ENCODE measurements at places on chromosomes 2 and 18. TPM values are rescaled to one million over a fixed set of nuclear protein-coding genes. Genes with fewer than 3 reads are reported as not detected.

GRCh38 chr2:62923242-62923641, 127.4 kb upstream of the OTX1 start:
- DNase-seq: no peak

DNA sequence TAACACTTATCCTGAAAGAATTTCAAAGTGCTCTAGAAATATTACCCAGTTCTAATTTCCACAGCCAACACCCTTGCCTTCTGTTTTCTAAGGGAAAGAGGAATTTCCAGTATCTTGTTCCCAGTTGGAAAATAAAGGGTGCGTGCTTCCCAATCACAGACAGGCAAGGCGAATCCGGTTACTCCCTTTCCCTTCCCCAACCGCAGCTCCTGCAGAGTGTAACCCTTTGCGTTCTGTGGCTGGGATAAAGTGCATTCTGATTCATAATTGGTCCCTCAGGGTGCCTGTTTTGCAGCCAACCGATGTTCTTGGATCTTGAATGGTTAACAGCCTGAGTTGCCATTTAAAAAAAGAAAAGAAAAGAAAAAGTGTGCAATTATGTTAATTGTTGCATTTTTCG, 40.6 kb upstream of the PGAP1 start:
- DNase-seq: no peak

DNA sequence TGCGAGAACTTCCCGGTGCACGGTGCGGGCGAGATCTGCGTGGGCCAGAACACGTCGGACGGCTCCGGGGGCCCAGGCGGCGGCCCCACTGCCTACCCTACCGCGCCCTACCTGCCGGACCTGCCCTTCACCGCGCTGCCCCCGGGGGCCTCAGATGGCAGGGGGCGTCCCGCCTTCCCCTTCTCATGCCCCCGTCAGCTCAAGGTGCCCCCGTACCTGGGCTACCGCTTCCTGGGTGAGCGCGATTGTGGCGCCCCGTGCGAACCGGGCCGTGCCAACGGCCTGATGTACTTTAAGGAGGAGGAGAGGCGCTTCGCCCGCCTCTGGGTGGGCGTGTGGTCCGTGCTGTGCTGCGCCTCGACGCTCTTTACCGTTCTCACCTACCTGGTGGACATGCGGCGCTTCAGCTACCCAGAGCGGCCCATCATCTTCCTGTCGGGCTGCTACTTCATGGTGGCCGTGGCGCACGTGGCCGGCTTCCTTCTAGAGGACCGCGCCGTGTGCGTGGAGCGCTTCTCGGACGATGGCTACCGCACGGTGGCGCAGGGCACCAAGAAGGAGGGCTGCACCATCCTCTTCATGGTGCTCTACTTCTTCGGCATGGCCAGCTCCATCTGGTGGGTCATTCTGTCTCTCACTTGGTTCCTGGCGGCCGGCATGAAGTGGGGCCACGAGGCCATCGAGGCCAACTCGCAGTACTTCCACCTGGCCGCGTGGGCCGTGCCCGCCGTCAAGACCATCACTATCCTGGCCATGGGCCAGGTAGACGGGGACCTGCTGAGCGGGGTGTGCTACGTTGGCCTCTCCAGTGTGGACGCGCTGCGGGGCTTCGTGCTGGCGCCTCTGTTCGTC, 1.7 kb downstream of the FZD7 start:
- no peak for DNase-seq

- no peak for DNase-seq
Measured at GRCh38 chr18:32469190-32469651, 1.5 kb downstream of the GAREM1 start.

MRO gene
- 3.7 TPM for polyA plus RNA-seq
